ENCODE measurements at places on chromosomes 12 and 14.

- DNase-seq: no peak
Measured at GRCh38 chr14:35079742-35080141, 33.7 kb downstream of the FAM177A1 start.

GRCh38 chr14:68789821-68790643 lies 2.8 kb downstream of the ZFP36L1 start:
- DNase-seq: no peak

DNA sequence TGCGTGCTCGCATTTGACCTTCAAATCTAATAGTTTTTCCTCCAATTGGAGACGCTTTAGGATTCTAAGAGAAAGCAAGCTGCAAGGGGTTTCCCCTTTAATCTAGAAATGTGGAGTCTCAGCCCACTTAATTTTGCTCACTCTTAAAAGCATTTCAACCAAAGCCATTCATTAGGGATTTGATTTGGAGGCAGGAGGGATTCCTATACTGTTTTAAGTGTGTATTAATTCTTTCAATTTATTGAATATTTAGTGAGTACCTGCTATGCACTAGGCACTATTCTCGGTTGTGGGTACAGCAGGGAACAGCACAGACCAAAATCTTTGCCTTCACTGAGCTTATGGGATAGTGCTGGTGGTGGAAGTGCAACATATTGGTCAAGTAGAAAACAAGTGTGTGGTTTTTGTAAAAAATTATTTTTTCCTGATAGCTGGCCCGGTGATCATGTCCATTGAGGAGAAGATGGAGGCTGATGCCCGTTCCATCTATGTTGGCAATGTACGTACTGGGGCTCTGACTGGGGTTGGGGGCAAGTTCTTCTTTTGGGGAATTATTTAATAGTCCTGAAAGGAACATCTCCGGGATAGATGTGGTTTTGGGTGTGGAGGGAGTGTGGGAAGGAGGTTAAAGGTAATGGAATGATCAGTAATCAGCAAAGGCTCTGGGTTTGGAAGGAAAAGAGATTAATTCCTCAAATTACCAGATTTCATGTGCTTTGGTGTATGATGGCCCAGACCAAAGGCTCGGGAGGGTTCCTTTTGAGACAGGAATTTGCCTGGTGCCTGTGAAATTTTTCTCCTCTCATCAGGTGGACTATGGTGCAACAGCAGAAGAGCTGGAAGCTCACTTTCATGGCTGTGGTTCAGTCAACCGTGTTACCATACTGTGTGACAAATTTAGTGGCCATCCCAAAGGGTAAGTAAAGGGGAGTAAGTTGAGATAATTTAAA lies 1.6 kb downstream of the PABPN1 start:
- DNase-seq: no peak

DNA sequence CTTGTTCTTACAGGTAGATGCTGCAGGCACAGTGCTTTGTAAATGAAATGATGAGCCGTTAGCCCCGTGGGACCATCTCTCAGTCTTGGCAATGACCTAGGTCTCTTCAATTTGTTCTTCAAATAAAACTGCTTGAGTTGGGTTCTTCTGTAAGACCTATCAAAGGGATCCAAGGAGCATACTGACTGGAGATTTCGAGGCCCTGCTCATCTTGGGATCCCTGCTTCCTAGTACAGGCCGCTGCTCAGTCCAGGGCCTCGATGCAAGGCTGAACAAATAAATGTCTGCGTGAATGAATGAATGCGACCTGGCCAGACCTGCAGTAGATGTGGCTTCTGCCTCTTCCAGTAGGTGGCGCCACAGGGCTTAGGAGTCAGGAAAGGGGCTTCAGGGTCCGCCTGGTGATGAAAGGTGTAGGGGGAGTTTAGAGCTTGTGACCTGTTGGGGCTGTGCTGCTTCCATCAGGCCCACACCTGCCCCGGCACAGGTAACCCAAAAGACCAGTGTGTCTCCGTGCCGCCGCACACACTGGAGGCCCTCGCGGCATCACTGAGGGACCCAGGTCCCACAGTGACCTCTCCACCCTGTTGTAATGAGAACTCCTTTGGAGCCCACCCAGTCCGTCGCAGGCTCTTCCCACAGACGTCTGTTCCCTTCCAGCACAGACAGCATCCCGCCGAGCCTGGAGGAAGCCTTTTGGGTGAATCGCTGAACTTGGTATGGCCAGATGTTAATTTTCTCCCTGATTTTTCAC lies 4.4 kb downstream of the CACNA1C start:
- peak; percentile 11 for DNase-seq

GRCh38 chr12:20039562-20039961 lies 328.8 kb upstream of the PDE3A start:
- DNase-seq: no peak

DNA sequence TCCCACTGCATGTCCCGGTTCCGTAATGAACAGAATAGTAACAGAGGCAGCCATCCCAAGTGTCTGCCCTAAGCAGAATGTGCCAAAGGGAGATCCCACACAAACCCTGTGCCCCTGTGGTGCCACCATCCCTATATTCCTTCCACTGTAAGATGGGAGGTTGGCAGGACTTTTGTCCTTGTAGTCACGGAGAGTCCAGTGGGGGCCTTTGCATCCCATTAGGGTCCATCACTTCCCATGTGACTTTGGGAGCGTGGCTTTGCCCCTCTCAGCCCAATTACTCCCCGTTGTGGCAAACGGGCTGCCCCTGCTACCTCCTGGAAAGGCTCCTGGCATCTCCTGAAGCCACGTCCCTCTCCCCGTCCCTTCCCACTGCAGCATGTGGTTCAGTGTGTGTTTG lies 189.5 kb upstream of the FKBP4 start:
- DNase-seq: no peak

DNA sequence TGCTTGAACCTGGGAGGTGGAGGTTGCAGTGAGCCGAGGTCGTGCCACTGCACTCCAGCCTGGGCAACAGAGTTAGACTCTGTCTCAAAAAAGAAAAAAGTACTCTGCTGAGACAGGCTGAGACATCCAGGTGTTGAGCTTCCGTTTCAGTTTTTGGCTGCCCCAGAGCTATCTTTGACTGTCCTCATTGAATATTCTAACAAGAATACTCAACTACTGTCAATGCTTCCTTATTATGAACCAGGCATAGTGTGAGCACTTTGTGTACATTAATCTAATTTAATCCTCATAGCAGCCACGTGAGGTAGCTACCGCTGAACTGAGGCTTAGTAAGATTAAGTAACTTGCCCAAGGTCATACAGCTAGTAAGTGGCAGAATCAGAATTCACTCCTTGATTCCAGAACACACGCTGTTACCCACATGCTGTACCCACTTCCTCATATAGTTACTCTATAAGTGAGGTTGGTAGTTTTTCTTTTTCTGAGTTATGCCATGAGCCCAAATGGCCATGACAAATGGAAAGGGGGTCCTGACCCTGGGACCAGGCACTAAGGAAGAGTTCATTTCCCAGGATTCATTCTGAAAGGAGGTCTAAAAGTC lies 11.3 kb downstream of the ALDH1L2 start:
- DNase-seq: no peak

DNA sequence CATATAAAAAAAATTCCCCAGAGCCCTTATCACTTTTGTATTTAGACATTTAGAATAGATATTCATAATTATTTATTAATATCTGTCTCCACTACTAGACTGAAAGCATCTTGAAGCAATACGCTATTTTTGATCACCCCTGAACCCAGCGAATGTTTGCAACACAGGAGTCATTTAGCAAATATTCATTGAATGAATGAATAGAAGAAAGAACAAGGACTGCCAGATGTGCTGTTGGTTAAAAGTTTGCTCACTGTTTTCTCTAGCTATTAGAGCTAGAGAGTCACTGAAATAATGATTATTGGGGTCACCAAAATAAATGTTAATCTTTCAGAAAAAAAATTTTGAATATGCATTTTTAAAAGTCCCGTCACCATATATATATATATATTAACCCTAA lies 174.3 kb downstream of the ACSS3 start:
- DNase-seq: no peak

DNA sequence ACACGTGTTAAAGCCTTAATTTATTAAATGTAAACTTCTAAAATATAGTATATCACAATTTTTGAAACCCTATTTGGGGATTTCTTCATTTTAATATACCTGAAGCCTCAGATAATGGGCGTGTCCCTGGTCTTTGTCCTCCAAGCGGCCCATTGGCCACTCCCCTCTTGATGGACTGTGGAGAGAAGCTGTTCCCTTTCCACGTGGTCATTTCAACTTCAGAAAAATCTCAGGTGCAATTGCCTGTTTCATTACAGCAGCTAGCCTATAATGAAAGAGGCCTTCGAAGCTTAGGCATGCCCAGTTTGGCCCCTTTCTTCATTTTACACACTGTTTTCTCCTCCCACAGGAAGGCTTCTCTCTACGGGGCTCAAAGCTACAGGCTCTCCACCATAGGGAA lies 131.4 kb upstream of the ARHGAP5 start:
- no peak for DNase-seq

DNA sequence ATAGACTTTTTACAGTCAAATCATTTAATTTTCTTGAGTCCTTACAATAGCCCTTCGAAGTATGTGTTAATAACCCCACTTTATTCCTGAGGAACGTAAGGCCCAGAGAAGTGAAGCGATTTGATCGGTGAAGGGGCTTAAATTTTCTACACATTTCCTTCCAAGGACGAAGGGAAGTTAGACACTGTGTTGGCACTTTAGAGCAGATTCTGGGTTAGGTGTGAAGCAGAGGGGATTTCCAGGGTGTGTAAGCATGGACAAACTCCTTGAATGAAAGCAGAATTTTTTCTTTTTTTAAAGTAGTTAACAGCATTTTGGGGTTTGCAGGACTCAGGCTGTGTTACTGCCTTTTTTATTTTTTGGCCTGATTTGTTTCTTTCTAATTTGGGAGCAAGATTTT lies 38.9 kb downstream of the PRORP start:
- no peak for DNase-seq

DNA sequence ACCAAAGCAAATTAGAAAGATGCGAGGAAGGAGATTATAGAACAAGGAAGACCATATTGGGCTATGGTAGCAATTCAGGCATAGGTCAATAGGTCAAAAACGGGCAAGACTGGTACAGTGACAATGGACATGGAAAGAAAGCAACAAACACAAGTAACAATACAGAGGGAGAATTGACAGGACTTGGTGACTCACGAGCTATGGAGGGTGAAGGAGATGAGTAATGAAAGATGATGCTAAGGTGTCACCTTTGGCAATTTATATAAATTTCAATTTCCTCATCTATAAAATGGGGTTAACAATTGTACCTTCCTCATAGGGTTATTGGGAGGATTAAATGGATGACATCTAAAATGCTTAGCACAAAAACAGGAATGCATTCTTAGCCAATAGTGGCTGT lies 15.1 kb upstream of the DUSP16 start:
- DNase-seq: no peak

- DNase-seq: no peak
Measured at GRCh38 chr12:107612508-107612907, 73.1 kb upstream of the PWP1 start.

DNA sequence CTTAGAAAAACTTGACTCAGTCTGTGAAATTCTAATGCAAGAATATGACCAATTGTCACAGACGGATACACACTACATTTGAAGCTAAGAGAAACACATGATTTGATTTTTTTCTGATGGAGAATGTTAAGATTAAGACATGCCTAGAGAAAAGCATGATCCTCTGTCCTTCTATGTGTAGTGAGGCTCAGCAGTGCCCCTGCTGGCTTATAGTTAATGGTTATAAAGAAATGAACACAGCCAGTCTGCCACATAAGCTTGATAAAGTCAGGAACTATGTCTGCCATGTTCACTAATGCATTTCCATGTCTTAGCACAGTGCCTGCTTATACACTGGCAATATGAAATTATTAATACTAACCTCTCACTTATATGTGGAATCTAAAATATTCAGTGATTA lies 168.1 kb upstream of the DAAM1 start:
- no peak for DNase-seq

- no peak for DNase-seq
Measured at GRCh38 chr12:101653503-101653902, 43.9 kb upstream of the CHPT1 start.

DNA sequence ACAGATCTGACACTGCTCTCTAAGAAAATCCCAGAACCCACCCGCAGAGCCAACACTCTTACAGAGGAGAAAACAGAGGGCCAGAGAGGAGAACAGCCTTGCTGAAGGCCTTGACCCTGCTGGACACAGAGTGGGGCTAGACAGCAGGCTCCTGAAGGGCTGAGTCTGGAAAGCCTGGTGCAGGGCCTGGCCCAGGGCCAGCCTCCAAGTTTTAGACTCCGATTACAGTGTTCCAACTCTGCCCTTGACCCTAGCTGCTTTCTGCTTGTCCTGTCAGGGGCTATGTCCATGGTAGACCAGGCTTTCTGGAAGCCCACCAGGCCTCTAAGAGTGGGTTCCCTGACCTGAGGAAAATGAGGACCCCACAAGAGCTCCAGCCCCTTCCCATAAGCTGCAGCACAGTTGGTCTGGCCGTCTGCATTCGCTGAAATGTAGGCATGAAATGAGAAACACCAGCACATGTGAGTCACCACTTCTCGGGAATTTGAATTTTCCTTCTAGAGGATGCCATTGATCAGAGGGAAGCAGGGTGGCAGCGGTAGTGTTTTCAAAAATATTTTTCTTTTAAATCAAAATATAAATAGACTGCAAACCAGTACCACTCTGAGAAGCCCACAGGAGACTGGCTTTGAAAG lies 154.4 kb downstream of the CALM1 start:
- DNase-seq: no peak

- no peak for DNase-seq
Measured at GRCh38 chr14:89927186-89927865, 27.2 kb downstream of the EFCAB11 start.

- no peak for DNase-seq
Measured at GRCh38 chr14:87497301-87497700, 495.7 kb downstream of the GALC start.

DNA sequence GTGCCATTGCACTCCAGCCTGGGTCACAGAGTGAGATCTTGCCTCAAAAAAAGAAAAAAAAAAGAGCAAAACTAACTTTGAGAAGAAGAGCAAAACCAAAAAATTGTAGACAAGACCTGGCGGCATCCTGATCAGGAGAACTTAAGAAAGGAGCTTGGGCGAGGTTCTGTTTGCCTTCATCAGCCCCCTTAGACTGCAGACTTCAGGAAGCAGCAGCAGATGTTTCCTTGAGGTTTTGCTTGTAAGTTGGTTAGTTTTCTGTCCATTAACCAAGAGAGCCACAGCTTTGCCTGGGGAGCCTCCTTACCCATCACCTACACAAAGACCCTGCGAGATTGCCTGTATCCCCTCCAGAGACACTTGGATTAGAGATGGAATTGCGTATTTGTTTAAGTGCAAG lies 189.0 kb downstream of the AACS start:
- no peak for DNase-seq

DNA sequence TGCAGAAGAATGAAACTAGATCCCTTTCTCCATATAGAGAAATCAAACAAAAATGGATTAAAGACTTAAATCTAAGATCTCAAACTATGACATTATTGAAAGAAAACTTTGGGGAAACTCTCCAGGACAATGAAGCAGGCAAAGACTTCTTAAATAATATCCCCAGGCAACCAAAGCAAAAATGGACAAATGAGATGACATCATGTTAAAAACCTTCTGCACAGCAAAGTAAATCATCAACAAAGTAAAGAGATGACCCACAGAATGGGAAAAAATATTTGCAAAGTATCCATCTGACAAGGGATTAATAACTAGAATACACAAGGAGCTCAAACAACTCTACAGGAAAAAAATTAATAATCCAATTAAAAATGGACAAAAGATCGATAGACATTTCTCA lies 101.0 kb downstream of the RALGAPA1 start:
- no peak for DNase-seq

GRCh38 chr12:95756362-95756761 lies 34.2 kb downstream of the NTN4 start:
- DNase-seq: no peak

Data from stimulated activated CD4-positive, alpha-beta T cell treated with anti-CD3 and anti-CD28 coated beads, Interleukin-1b, Interleukin-23, amount 100 ng/mL, for 4 hours (primary cell).